ENCODE measurements at places on chromosomes 16 and 17. TPM values are rescaled to one million over a fixed set of nuclear protein-coding genes. Genes with fewer than 3 reads are reported as not detected.

Gene FBXL19
- 8.2 TPM for total RNA-seq

Gene DNAH2
- 0.15 TPM for total RNA-seq

Gene GUCY2D
- not detected for total RNA-seq

Gene KIF2B
- not detected for total RNA-seq

Gene NAGLU
- total RNA-seq: 24.6 TPM

Gene WFIKKN1
- 0.08 TPM for total RNA-seq

Gene DNASE1L2
- total RNA-seq: 1.1 TPM

Gene AIPL1
- total RNA-seq: not detected

Gene PMFBP1
- total RNA-seq: 0.15 TPM

Gene SEC14L1
- total RNA-seq: 65.8 TPM

Gene AHSP
- total RNA-seq: not detected

Gene CLN3
- total RNA-seq: 10.1 TPM

Gene MYO18A
- total RNA-seq: 97.8 TPM

Gene PLEKHH3
- total RNA-seq: 10.9 TPM
